NCI-H2029 (cell line): ENCODE measurements at places on chromosomes 4 and X.

DNA sequence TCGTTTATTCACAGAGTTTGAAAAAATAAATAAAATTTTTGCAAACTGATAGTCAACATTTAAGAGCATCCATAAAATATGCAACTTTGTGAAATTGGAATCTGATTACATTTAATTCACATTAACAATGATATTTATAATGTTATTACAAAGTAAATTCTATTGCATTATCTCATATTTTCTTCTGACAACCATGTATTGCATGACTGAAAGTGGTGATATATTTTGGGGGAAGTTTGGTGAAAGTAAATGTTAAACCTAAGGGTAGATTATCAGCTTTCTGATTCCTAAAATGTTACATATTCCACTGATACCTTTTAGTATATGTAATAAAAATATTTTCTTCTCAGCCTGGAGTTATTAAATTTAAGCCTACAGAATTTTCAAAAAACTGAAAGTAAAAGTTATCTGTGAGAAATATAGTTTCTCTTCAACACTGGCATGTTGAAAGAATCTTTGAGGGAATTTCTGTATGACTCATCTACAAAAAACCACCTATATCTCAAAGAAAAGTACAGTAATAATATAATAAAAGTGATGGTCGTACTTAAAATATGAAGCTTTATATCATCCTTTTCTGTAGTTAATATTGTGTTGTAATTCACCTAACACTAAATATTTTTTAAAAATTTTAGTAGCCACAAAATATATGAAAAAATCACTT lies 1179.6 kb upstream of the PCDH7 start:
- DNase-seq = no peak

GRCh38 chr4:1246111-1246881 lies 2.6 kb downstream of the CTBP1 start:
- DNase-seq = no peak

- DNase-seq = no peak
Observed at GRCh38 chr4:23061431-23061830, 368.7 kb downstream of the GBA3 start.

- no peak for DNase-seq
Observed at GRCh38 chrX:39605183-39605582, 492.6 kb downstream of the BCOR start.

DNA sequence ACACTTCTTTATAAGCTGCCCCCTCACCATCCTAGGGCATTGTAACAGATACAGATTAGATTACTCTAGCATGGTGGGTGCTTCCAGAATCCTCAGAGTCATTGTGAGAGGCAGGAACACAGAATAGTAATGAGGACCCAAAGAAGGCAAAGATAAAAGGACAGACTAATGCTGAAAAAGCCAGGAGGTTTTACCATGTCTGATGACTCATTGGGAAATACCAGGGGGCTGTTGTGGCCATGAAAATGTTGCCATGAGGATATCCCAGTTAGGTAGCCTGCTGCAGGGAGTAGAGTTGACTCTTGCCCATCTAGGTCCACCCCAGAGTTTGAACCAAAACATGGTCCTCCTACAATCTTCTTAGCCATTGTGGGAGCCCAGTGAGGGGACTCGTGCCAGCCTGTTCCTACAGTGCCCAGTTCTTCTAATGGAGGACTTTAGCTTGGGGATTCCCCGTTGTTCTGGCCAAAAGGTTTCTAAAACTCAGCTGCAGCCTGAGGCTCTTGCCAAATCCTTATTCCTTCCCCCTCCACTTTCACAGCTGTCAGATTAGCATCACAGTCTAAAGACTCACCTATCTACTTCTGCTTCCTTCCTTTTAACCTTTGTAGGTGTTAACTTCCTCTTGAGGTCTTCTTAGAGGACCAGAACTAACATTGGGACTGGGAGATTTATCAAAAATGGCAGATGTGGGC lies 586.0 kb upstream of the AADAT start:
- no peak for DNase-seq
